ENCODE measurements at places on chromosomes 4 and X.
A peak's percentile ranks its signal among the peaks of the same experiment; 100 is the strongest.

- DNase-seq: no peak
These were observed 559.1 kb downstream of the ZNF674 start for GRCh38 chrX:45986081-45986480.

DNA sequence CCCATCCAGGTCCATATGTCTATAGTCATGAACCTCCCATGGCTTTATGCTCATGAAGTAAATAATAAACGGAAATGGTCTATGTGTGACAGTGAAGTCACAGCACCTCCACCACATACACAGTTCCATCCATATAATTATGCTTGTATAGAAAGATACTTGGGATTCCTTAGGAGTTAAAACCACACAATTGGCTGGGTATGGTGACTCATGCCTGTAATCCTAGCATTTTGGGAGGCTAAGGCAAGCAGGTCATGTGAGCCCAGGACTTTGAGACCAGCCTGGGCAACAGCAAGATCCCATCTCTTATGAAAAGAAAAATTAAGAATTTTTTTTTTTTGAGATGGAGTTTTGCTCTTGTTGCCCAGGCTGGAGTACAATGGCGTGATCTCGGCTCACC, 55.6 kb upstream of the RBM47 start:
- DNase-seq: no peak

DNA sequence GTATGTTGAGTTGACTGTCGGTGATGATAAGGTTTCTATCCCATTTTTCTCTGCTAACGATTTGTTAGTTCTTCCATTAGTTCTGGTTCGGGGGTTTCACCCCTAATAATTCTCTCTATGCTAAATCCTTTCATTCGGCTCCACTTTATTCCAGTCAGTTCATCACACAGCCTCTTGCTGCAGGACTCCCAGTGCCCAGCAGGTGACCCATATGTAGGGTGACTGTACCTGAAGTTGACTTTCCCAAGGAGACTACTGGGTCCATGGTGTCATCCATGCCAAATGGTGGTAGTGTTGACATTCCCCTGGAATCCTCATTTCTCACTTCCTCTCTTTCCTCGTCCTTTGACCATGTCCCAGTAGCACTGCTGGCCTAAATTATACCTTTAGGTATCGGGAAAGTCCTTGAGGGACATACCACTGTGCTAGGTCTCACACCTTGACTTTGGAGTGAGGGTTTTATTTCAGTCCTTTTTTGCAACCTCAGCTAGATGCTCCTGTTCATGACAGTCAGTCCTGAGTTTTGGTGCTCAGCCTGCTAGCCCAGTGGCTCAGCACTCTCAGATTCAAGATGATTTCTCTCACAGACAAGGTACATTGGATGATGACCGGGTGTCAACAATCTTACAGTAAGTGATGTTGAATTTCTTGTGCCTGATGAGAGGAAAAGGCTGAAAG, 105.1 kb upstream of the ARHGAP24 start:
- DNase-seq: peak; percentile 5

GRCh38 chr4:88804234-88804633, 106.6 kb upstream of the NAP1L5 start:
- DNase-seq: no peak

GRCh38 chr4:92104506-92104905, 199.3 kb upstream of the GRID2 start:
- DNase-seq: no peak

GRCh38 chr4:121070696-121071639, 1.4 kb downstream of the NDNF start:
- no peak for DNase-seq

GRCh38 chr4:129092631-129093190, 628 bp downstream of the SCLT1 start:
- DNase-seq: peak; percentile 56

- peak; percentile 26 for DNase-seq
These were observed 39.7 kb downstream of the SMIM20 start for GRCh38 chr4:25953740-25954139.

GRCh38 chrX:7711167-7711566, 131.8 kb upstream of the VCX start:
- DNase-seq: no peak

DNA sequence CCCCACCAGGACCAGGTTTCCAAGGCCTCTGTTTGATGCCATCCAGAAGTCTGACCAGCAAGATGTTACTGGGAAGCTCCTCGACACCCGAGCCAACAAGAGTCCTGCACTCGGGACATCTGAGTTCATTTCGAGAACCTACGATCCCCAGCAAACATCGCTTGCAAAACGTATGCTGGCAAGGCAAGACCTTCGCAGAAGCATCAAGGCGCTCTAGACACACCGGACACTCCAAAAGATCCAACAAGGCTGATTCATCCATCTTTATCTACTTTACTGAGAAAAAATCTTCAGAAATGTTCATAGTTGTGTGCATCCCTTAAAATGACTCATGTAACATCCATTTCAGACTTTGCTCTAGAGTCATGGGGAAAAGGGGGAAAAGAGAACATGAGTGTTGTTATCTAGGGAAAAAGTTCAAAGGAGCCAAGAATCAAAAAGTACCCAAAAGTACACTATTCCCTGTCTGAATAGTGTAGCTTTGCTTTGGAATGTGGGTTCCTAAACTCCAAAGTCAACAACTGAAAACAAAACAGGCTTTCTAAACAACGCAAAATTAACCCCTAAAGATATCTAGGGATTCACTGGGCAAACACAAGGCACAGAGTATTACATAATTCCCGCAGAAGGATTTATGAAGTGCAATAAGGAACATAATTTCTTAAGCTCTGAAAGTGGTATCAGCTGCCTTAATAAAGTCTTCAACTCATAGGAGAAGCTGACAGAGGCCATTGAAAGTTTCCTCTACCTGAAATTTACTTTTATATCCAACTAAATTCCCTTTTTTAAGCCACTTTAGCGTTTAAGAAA, 1.6 kb downstream of the SH3RF1 start:
- DNase-seq: peak; percentile 72

GRCh38 chr4:2042947-2043395, 16.2 kb upstream of the NAT8L start:
- no peak for DNase-seq

DNA sequence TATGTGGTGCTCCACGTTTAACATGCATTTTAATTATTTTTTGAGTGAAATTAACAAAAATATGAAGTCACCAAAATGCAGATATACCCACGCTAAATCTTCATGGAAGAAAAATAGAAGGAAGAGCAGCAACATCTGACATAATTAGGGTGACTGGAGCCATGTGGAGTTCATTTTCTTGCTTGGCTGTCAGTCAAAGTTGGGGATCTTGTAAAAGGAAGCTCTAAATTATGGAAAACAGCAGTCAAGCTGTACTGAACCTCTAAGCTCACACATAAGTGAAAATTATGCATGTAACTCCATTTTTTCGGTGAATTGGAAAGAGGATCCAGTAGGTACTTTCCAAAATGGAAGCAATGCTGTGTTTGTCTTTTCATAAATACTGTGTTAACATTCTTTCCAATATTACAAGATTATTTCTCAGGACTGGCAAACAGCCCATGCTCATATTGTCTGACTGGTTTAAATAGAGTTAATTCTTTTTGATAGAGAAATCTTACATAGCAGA, 9.7 kb upstream of the PDGFC start:
- DNase-seq: no peak

DNA sequence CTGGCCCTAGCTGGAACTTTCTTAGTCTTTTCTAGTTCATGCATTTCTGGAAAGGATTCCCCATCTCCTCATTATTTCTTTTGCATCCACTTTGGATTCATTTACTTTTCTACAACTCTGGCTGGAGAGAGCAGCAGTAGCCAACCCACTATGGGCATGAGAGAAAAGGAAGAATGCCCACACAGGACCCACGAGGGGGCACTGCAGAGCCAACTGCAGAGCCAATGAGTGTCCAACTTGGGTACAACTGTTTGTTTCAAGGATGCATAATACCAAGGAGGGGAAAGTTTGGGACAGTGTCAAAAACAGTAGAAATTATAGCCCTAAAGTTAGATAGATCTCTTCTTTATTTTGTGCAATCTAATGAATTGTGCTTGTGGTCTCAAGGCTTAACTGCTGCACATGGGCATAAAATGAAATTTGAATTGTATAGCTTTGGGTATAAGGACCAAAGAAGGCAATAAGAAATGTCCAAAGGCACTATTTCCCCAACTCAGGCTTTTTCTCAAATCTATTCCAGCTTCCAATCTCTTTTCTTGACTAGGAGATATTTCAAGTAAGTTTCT, 230.6 kb downstream of the NSUN7 start:
- no peak for DNase-seq

DNA sequence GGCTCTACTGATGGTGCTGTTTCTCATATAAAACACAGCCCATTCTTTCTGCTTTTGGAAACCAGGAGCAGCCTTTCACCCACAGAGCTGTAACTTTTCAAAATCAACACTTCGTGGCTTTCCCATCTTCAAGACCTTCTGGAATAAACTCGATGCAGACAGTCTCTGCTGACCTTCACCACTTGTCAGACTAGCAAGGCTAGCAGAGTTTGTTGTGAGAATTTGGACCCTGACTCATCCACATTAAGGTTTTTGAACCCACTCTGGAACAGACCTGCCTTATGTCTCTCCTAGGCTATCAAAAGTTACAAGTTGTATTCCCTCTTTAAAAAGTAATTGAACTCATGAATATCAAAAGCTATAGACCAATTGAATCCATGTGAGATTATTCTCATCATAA, 88.6 kb downstream of the MAML3 start:
- DNase-seq: no peak

DNA sequence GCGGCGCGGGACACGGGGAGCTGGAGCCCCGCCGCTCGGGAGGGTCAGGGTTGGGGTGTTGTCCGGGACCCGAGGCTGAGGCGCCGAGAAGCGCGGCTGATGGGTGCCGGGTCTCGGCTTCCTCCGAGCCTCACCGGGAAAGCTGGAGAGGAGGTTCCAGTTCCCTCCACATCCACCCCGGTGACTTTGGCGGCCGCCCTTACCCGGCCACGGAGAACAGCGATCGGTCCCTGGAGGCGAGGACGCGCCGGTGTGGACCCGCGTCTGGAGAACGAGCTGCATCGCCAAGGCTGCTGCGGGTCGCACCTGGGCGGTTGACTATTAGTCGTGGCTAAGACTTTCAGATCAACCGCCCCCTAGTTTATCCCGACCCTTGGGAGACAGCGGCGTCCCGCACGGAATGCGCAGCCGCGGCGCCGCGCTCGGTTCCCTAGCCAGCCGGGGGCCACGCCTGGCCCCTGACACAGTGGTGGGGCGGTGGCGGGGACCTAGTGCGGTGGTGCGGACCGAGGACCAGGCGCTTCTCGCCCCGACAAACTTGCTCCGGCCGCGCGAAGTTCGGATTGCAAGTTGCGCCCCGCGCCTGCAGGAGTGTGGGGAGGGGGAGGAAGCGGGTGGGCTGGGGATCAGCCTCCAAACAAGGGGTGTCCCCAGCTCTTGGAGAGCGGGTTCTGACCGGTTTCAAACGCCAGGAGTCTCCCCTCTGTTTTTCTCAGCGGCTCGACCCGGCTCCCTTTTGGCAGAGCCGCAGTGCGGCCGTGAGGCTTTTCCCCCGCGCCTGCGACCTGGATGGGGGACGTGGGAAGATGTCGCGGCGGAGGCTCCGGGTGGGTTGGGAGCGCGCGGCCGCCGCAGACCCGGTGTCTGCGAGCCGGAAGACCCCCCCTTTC, 568 bp downstream of the FHDC1 start:
- peak; percentile 6 for DNase-seq

GRCh38 chrX:30308263-30309138, 689 bp downstream of the NR0B1 start:
- no peak for DNase-seq

GRCh38 chr4:86834901-86835300, 14.3 kb downstream of the SLC10A6 start:
- DNase-seq: no peak

- DNase-seq: no peak
These were observed 664 bp downstream of the MED12 start for GRCh38 chrX:71118985-71119535.

GRCh38 chrX:151167791-151168345, 8.5 kb upstream of the GPR50 start:
- no peak for DNase-seq

- no peak for DNase-seq
These were observed 1116.0 kb upstream of the TENM3 start for GRCh38 chr4:181127171-181127570.

GRCh38 chrX:2507904-2508627, 7.3 kb upstream of the DHRSX start:
- DNase-seq: no peak

GRCh38 chr4:139815778-139816601, 150.4 kb downstream of the MGST2 start:
- DNase-seq: peak; percentile 54
